ENCODE measurements at places on chromosomes 11 and 22.

DNA sequence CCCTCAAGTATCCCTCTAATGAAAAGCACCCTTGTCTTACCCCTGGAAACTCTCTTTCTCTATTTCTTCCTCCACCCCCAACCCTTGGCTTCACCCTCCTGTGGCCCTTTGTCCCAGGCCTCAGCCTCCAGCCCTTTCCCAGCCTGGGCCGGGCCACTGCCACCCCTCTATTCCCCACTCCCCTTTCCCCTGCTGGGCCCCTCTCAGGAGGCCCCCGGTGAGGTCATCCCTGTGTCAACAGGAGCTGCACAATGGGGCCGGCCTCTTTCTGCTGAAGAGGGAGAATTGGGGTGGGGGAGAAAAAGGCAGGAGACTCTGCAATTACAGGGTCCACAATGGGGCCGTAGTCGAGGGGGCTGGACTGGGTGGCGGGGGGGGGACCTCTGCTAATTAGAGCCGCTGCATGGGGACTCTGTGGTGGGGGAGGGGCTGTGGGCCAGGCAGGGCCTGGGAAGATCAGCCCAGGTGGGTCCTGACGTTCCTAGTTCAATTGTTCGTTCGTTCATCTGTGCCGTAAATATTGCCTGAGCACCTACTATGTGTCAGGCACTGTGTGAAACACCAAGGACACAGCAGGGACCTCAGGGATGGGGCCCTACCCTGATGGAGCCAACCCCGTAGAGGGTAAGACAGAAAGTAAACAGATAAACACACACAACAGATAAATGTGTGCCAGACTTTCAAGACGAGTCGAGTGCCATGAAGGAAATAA lies 18.5 kb upstream of the MPPED1 start:
- no peak for DNase-seq

GRCh38 chr22:21816787-21817496 lies 50.5 kb downstream of the MAPK1 start:
- DNase-seq = peak; percentile 61

DNA sequence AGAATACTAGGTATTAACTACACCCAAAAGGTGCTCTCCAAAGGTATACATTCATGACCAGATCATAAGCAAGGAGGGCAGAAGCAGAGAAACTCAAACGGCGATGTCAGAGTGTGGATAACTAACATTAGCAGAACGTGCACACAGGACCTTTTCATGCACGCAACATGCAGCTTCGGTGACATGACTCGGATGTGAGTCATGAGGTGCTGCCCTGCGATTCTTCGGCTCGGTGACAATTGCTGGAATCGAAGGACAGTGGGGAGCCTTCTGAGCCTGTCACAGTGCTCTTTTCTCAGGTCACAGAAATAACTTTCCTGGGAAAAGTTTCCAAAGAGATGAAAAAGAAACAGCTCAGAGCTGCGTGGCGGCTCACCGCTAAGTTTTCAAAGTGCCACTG lies 418.5 kb upstream of the SYN3 start:
- DNase-seq = no peak

DNA sequence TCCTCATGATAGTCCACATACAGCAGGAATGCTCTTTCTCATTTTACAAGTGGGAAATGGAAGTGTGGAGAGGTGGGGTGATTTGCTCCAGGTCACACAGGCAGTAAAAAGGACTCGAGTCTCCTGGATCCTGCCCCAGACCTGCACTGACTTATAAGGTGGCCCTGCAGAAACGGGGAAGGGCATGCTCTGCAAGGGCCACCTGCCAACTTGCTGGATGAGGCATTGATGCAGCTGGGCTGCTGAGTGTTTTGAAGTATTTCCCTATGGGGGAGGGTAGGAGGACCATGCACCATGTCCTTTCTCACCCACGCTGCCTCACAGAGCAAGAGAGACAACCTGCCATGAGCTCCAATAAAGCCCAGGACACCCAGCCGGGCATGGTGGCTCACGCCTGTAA lies 36.9 kb downstream of the OR6Q1 start:
- DNase-seq = no peak

DNA sequence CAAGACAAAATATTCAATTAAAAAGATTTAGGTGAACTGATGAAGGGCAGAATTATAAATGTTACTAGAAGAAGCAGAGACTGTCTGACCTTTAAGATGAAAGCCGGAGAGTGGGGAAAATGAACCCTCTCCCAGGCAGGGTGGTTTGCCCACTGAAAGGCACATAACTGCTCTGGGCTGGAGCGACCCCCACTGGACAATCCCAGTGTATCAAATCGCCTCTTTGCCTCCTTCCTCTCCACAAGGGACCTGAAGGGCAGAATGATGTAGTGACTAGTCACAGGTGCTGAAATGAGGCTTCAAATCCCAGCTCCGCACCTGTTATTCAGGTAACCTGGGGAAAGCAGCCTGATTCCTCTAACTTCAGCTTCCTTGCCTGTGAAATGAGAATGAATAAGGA lies 69.0 kb downstream of the EFCAB6 start:
- DNase-seq = no peak

- no peak for DNase-seq
These were observed 3.6 kb upstream of the AP2A2 start for GRCh38 chr11:921921-922678.

DNA sequence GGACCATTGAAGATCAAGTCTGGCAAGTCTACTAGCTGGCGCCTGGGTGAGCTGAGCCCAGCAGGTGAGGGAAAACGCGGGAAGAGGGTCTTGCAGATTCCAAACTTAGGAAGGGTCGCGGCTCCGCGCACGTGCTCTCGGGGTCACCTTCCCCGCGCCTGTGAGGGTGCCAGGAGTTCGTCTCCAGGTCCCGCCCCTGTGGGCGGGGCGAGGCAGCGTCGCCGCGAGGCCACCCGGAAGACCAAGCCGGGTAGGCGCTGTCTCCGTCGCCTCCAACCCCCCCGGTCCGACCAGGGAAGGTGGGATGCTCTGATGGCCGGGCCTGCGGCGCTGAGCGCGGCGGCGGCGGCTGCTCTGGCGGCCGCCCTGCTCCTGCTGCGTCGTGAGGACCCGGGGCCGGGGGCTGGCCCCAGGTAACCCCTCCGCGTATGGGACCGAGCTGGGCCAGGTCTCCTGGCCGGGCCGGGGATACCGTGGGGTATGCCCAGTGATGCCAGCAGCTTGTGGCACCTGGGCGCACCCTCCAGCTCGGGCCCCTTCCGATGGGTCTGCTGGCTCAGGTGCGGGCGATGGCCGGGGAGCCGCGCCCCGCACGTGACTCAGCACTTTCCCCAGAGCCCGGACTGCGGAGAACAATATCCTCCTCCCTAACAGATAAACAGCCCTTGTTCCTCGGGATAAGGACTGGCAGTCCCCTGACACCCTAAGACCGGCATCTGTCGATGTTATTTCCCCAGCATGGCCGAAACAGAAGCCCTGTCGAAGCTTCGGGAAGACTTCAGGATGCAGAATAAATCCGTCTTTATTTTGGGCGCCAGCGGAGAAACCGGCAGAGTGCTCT lies at the start of gene HTATIP2:
TSS of gene HTATIP2 (plus strand) at position 215 of the 841 bp plus-strand sequence. CDS start at position 739, 524 bp downstream.
- DNase-seq = peak; percentile 78

DNA sequence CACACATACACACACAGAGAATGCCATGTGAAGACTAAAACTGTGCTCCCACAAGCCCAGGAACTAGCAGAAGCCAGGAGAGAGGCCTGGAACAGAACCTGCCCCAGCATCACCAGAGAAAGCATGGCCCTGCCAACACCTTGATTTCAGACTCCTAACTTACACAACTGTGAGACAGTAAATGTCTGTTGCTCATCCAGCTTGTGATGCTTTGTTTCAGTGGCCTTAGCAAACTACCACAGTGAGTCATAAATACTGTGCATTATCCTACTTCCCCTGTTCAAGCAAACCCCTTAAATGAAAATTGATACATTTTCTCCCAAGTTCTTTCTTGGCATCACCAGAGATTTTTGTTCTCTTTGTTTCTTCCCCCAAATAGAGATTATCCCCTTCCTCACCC lies 1539.4 kb upstream of the TENM4 start:
- DNase-seq = no peak

DNA sequence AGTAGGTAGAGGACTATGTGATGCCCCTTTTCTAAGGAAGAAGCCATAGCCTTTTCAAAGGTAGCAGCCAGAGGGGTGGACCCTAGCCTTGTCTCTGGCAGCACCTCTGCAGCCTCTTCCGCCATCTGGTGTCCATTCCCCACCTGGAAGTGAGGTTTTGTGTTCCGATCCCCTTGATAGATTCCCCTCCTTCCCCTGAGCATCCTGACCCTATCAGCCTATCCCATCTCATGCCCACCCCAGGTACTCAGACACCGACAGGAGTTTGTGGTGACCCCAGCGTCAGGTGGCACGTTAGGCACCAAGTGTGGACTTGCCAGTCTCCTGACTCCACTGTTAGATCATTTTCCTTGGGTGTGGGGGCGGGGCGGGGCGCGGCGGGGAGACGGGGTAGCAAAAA lies 398 bp upstream of the FAM89B start:
- no peak for DNase-seq

DNA sequence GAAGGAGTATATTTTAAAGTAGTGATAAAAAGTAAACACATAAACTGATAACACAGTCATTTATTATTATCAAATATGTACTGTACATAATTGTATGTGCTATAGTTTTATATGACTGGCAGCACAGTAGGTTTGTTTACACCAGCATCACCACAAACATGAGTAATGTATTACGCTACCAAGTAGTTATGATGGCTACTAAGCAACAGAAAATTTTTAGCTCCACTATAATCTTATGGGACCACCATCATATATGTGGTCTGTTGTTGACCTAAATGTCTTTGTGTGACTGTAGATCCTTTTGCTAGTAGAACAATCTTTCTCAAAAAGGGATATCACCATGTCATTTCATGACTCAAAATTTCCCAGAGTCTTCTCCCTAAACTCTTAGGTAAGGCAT lies 93.5 kb downstream of the LARGE2 start:
- DNase-seq = no peak

- no peak for DNase-seq
These were observed 100.8 kb downstream of the KIAA1671 start for GRCh38 chr22:25053153-25053805.

- no peak for DNase-seq
These were observed 11.2 kb downstream of the SPATA19 start for GRCh38 chr11:133833898-133834681.

- DNase-seq = no peak
These were observed 378.3 kb downstream of the BRD1 start for GRCh38 chr22:49449377-49449776.

DNA sequence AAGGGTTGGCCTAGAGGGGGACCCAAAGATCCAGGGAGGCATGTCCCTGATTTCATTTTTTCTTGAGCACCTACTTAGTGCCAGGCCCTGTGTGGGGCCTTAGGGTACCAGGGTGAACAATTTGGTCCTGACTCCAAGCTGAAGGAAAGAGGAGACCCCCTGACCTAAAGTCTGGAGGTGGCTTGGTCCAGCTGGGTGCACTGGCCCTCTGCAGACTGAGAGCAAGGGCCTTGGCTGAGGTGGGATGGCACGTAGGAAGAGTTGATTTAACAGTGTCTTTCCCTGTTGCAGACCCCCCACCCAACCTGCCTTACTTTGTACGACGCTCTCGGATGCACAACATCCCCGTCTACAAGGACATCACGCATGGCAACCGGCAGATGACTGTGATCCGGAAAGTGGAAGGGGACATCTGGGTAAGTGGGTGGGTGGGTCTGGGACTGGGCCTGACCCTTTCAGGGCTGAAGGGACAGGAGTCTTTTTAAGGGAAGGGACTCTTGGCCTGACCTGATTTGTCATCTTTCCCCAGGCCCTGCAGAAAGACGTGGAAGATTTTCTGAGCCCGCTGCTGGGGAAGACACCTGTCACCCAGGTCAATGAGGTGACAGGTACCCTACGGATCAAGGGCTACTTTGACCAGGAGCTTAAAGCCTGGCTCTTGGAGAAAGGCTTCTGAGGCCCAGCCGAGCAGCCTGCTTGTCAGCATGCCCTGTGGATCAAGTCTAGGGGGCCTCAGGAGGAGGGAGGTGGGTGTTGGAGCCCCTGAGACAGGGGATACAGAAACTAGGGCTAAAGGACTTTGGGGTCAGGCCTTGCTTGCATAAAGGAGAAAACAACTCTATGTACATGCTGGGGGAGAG lies 3.3 kb downstream of the MRPL49 start:
- DNase-seq = no peak

- DNase-seq = peak; percentile 83
These were observed 18.5 kb upstream of the FEZ1 start for GRCh38 chr11:125514336-125515101.

GRCh38 chr11:10381736-10382135 lies 73.3 kb upstream of the AMPD3 start:
- no peak for DNase-seq

DNA sequence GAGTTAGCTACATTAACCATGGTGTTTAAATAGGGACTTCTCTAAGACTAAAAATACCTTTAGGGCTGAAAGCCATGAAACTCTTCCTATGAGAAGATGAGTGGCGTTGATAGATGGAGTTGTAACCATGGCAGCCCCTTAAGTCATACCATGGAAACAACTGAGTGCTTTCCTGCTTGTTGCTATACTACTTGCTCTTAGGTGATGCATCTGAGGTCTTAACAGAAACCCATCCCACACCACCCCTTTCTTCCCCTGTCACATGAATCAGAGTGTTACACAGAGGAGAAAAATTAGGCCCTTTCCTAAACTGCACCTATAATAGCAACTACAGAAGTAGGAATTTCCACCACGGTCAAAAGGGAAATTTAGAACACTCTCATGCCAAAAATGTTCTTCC lies 64.3 kb upstream of the ZC3H12C start:
- DNase-seq = no peak

DNA sequence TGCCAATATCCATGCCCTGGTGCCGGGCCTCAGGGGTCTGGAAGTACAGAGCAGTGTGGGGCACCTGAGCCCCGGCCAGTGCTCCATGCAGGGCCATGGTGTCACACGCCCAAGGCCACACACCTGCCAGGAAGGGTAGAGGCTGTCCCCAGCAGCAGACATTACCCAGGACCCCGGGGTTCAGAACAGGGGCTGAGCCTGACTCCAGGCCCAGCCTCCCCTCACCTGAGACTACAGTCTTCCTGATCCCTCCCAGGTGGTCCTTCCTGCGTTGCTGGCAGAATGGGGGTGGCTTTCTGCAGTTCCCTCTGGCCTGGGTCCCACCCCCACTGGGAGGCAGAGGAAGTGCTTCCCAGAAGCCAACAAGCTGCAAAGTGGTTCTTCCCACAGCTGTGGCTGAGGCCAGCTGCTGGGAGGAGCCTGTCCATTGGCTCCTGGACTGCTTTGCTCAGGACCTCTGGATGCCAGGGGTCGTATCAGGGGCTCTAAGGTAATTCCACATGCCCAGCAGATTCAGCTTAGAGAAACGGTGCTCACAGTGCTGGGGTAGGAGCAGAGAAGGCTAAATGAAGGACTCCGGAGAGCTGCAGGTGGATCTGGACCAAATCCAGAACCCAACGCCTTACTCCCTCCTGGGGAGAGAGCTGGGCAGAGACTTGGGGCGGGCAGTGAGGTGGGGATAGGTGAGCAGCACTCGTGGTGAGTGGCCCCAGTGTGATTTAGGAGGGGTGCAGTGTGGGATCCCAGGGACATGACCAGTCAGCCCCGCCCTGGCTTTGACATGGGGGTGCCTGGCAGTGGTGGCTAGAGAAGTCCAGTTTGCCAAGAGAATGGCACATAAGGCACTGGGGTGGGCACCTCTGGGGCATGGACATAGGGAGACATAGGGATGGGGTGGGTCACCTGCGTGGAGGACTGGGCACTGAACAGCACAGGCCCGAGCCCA lies 12.6 kb downstream of the TCIRG1 start:
- DNase-seq = no peak

- no peak for DNase-seq
These were observed 48.1 kb upstream of the B3GAT1 start for GRCh38 chr11:134460062-134460561.

GRCh38 chr11:15055620-15056356 lies 17.6 kb upstream of the CALCB start:
- no peak for DNase-seq

Data from activated CD8-positive, alpha-beta T cell treated with anti-CD3 and anti-CD28 coated beads, Interleukin-2, amount 10 ng/mL, durations not matched to agents 7 days and 5 days (primary cell).